ENCODE measurements at places on chromosomes 5 and 9.

GRCh38 chr9:136960212-136960937, 8.3 kb downstream of the LCN12 start:
- DNase-seq = no peak

GRCh38 chr5:102858221-102858620, 103.1 kb downstream of the PAM start:
- DNase-seq = no peak

DNA sequence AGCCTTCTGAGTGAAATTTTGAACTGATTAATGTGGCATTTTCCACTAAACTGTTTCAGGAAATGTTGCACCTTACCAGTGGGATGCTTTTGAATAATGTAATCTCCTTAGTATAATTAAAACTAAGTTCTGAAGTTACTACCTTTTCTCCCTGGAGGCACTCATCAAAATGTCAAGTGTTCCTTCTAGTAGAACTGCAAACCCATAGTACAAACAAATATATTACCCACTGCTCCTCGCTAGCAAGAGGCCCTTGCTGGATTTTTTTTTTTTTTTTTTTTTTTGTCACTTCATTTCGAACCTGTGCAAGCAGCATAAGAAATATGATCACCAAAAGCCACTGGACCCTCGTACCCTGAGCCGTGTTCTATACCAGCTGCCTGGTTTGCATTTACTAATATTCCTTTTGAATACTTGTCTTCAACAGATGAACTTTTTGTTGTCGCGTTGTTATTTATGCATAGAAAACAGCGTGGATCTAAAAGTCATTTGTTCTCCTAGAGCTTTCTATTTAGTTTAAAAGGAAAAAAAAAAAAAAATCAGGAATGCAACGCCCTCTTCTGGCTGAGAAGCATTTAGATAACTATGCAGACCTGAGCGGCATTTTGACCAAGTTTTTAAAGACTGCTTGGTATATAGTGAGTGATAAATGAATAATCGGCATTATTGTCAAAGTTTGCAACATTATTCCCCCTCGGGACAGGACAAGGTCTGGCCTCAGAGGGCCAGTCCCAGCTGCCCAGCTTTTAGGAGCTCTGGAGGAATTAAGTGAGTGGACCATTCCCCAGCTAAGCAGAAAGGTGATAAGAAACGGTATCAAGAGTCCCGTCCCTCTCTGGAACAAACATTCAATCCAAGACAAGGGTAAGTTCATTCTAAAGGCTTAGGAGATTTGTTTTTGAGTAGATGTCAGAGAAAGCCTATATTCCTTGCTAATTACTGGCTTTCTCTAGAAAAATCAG, 162.5 kb upstream of the KIF2A start:
- DNase-seq = no peak

DNA sequence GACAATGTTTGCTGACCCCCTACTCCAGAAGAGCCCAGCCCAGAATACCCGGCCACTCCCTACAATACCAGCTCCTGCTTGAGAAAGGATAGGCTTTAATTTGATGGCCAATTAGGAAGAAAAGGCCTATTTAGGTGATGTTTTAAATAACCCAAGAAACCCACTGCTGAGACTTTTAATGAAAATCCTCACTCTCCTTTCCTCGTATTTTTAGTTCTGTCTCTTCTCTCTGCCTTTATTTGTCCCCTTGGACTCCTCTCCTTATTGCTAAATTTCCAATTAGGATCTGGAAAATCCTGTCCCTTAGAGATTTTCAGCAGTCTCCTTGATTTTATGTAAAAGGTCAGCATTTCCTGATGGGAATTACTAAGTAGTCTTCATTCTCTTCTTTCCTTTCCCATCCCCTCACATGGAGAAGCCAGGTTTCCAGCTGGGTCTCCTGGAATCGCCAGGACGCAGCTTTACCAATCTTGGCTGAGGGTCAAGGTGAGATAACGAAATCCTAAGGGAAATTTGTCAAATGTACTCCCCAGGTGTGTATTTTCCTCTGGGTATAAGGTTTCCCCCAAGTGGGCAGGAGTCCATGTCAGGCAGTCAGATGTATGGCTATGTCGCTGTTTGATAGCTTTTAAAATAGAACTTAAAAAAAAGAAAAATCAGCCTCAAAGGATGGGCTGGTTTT, 11.7 kb downstream of the STC2 start:
- no peak for DNase-seq
